ENCODE measurements at places on chromosomes 11 and 22.

- DNase-seq = no peak
These were observed 1.2 kb downstream of the GRK2 start for GRCh38 chr11:67267188-67268080.

- peak; percentile 46 for DNase-seq
These were observed 16.1 kb downstream of the NCAPD3 start for GRCh38 chr11:134207538-134208239.

DNA sequence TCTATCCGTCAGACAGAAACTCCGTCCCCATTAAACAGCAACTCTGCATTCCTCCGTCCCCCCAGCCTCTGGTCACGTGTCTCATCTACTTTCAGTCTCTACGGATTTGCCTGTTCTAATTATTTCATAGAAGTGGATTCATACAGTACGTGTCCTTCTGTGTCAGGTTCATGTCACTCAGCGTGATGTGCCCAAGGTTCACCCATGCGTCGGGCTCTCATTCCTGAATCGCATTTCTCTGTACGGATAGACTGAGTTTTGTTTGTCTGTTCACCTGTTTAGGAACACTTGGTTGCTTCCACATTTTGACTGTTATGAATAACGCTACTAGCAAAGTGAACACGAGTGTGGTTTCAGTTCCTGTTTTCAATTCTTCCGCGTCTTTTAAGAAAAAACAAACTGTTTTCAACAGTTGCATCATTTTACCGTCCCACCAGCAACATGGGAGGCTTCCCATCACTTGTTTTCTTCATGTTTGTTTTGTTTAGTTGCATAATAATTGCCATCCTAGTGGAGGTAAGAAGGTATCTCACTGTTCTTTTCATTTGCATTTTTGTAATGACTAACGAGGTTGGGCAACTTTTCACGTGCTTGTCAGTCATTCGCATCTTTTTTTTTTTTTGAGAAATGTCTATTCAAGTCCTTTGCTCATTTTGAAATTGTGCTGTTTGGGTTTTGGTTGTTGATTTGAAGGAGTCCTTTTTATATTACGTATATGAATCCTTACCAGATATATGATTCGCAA lies 8.9 kb upstream of the NLRP6 start:
- no peak for DNase-seq

DNA sequence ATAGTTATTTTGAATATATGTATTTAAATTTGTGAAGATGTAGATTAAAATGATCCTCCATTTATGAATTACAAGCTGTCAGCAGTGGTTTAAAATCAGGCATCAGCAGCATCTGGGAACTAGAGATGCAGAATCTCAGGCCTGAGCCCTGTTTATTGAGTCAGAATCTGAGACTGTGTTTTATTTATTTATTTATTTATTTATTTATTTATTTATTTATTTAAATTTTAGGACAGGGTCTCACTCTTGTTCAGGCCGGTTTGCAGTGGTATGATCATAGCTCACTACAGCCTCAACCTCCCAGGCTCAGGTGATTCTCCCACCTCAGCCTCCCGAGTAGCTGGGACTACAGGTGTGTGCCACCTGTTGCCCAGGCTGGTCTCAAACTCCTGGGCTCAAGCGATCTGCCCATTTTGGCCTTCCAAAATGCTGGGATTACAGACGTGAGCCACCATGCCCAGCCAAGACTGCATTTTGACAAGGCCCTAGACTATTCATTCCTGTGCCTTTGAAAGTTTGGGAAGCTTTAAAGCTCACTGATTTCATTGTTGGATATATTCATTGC lies 70.7 kb downstream of the PPP6R3 start:
- DNase-seq = no peak

DNA sequence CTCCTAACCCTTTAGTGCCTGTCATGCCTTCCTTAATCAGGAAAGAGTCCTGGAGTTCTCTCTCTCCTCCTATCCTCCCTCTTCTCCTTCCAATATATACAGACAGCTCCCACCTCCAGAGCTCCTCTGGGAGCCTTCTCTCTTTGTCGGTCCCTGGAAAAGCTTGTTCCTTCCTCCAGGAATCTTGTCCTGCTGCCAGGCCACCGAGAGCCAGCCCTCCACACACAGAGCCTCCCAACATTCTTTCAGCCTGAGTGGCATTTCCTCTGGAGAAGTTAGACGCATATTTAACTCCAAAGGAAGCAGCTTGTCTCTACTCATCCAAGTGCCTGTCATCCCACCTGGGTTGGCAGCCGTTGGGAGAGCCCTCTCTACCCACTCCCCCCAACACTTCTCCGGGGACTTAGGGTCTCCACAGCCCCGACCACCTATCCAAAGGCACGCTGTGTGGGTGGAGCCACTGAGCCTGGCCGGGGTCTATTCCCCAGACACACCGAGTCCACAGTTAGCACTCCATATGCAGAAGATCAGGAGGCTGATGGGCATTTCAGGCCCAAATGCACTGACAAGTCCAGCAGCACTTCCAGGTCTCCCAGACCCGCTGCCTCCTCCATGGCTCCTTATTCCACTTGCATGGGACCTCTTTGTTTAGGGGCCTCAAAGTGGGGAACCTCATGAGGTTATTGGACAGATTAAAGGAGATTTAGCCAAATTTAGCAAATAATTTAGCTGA lies 31.1 kb downstream of the DKK3 start:
- no peak for DNase-seq

GRCh38 chr22:29837741-29838598 lies at the start of gene ASCC2:
ASCC2 (minus strand) TSS chr22:29838274; CDS start chr22:29832325, 5,949 bp downstream.
- peak; percentile 99 for DNase-seq

- DNase-seq = no peak
These were observed 101.5 kb downstream of the TYR start for GRCh38 chr11:89279176-89279575.

GRCh38 chr22:20952544-20953341 lies 14.3 kb upstream of the AIFM3 start:
- DNase-seq = no peak

- DNase-seq = no peak
These were observed 6.5 kb downstream of the PACS1 start for GRCh38 chr11:66076561-66076960.

- no peak for DNase-seq
These were observed 44.2 kb upstream of the MICAL2 start for GRCh38 chr11:12066056-12066798.

- DNase-seq = no peak
These were observed 58.5 kb downstream of the GUCY1A2 start for GRCh38 chr11:106959800-106960199.

GRCh38 chr22:16968218-16968595 lies 39.8 kb downstream of the GAB4 start:
- DNase-seq = no peak

DNA sequence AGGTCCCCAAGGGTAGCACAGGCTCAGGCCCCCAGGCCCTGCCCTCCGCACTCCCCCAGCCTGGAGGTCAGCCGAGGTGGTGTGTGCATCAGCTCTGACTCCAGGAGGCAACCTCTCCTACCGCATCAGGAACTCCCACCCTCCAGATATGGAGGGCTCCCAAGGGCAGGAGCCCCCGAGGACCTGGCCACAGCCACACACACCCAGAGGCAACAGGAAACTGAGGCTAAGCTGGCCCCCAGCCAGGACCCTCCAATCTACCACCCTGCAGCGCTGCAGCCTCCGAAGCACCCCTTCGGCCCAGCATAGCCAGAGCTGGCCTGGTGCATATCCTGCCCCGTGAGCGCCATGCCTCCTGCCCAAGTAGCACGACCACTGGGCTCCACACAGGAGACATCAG lies 104.0 kb downstream of the MED15 start:
- no peak for DNase-seq

- no peak for DNase-seq
These were observed 11.0 kb downstream of the CARS1 start for GRCh38 chr11:3046190-3046589.

- DNase-seq = peak; percentile 48
These were observed 2.9 kb upstream of the BID start for GRCh38 chr22:17777005-17777716.

- no peak for DNase-seq
These were observed 11.1 kb downstream of the OTOG start for GRCh38 chr11:17558025-17558780.

DNA sequence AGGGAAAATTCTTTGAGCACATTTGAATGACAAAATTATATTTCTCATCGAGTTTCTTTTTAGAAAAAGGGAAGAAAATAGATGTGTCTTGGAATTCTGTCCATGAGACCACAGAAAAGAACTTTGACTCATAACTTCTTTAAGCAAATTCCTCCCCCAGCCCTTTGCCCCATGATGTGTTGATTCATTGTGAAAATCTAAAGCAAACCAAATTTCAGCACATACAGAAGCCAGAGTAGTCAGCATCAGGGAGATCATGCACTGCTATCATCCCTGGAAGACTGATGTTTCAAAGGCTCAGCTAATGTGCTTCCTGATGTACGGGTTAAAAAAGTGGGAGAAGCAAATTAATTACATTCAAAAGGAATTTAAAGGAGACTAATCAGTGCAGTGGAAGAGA lies 159.7 kb downstream of the FAT3 start:
- DNase-seq = no peak

DNA sequence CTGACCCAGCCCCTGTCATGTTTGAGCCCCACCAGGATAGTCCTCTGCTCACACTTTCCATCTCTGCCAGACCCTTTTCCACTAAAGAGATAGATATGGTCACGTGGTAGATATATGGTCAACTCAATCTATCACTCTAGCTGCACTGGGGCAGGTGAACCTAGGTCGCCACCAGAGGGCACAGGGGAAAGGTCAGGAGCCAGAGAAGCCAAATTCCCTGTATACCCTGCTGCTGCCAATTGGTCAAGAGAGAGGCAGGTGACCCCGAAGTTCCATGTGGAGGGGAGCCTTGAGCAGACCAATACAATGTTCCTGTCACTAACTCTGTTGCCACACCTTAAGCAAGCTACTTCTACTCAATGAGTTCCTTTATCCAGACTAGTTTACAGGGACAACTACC lies 101.1 kb upstream of the GALNT18 start:
- DNase-seq = no peak

DNA sequence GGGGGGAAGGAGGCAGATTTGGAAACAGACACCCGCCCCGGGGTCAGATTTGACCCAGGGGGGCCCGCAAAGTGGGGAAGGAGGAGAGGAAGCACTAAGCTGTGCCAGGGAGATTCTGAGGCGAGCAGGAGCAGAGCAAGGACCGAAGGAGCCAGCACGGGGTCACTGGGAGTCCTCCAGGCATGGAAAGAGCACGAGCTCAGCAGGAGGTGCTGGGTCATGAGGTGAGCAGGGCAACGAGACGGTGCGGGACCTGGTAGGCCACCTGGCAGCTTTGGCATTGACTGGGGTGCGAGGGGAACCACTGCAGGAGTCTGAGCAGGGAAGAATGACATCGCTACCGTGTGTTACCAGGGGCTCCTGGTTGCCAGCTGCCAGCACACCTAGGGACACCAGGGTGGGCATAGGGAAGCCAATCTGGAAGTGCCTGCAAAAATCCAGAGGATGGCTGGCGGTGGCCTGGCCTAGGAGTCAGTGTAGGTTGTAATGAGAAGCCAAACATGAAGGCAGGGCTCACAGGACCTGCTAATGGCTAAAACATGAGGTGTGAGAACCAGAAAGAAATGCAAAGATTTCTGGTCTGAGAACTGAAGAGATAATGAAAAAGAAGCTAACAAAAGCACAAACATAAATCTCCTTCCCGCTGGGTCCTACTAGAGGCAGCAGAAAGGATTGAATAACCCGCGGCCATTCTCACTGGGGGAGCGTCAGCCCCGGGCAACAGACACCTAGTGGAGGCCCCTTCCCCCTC lies 63.5 kb downstream of the MICAL3 start:
- DNase-seq = no peak

- no peak for DNase-seq
These were observed 24.5 kb downstream of the CFAP300 start for GRCh38 chr11:102071497-102072472.
